Stimulated activated CD4-positive, alpha-beta T cell treated with anti-CD3 and anti-CD28 coated beads, Interleukin-4, amount 100 ng/mL, for 4 hours (primary cell): ENCODE measurements at places on chromosomes 6 and 20.

- DNase-seq = no peak
Measured at GRCh38 chr20:13147971-13148370, 73.1 kb upstream of the ISM1 start.

GRCh38 chr6:101108286-101108685, 227.2 kb upstream of the ASCC3 start:
- DNase-seq = no peak

DNA sequence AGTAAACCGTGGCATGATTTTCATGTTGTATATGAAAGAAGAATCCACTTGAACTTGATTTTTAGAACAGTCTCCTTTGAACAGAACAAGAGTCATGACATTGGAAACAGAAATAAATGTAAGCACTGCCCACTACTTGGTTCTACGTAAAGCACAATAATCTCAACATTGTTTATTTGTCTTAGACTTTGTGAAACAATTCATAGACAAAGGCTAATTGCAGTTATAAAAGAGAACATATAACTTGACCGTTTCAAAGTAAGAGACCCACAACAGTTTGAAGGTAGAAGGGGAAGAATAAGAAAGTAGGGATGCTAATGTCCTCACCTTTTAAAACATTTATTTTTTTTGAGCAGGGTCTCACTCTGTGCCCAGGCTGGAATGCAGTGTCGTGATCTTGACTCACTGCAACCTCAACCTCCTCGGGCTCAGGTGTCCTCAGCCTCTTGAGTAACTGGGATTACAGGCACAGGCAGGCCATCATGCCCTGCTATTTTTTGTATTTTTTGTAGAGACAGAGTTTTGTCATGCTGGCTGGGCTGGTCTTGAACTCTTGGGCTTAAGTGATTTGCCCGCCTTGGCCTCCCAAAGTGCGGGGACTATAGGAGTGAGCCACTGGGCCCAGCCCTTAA, 71.1 kb downstream of the POPDC3 start:
- no peak for DNase-seq

DNA sequence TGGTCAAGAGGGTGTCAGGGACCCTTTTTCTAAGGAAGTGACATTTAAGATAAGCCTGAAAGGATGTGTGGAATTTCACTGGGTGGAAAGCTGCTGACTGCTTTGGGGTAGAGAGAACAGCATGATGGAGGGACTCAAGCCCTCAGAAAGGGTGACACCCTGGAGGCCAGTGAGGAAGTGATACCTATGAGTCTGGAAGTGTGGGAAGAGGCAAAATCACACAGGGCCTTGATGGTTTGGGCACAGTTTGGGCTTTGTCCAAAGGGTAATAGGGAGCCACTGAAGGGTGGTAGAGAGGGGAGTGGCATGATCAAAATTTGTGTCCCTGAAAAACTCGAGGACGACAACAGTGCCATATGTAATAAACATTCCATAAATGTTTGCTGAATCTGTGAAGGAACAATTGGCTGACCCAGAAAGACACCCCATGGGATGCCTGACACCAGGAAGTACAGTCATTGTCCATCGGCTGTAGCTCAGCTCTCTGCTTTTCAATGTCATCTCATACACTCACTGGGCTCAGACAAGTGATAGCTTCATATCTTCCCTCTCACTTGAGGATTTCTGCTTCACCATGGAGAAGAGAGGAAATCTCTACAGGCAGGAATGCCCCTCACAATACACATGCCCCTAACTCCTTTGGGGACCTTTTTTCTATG, 21.3 kb downstream of the CASS4 start:
- no peak for DNase-seq

- no peak for DNase-seq
Measured at GRCh38 chr6:112710710-112711109, 363.6 kb downstream of the RFPL4B start.

- no peak for DNase-seq
Measured at GRCh38 chr20:13111249-13111911, 102.6 kb downstream of the SPTLC3 start.

- no peak for DNase-seq
Measured at GRCh38 chr6:159933077-159933476, 35.8 kb upstream of the IGF2R start.

DNA sequence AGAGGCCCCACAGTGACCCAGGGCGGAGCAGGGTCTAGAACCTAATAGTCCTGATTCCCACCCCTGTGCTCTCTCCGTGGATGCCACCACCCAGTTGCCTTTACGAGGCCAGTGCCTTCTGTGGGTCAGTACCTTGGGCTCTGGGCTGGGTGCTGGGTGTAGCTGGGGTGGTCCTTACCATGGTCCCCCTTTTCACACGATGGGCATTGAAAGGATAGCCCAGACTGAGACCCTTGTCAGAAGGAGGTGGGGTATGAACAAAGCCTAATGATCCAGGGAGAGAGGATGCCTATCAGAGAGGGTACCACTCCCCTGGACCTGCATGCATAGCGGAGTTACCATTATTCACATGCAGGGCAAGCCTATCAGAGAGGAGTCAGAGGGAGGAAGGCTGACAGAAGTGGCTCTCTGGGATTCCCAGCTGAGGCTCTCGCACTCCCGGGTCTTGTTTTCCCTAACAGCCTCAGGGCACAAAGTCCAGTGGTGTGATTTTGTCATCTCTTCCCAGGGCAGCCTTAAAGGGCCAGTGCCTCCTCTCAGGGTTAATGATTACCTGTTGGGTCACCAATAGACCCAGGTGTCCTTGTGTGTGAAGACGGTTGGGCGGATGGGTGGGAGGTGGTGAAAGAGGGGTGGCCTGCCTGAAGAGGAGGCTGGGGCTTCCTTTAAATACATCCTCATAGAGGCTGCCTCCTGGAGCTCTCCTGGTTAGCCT, 36.2 kb downstream of the VEGFA start:
- DNase-seq = no peak

DNA sequence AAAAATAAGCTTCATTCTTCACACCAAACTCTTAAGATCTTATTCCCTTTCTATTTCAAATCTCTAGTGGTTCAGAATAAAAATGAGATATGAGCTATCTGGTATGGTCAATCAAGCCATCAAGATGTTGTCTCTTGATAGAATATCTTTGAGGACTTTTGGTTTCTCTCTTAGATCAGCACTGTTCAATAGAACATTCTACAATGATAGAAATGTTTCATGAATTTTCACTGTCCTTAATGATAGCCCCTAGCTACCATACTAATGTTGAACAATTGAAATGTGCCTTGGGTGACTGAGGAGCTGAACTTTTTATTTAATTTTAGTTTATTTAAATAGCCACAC, 24.1 kb upstream of the HINT3 start:
- DNase-seq = no peak

DNA sequence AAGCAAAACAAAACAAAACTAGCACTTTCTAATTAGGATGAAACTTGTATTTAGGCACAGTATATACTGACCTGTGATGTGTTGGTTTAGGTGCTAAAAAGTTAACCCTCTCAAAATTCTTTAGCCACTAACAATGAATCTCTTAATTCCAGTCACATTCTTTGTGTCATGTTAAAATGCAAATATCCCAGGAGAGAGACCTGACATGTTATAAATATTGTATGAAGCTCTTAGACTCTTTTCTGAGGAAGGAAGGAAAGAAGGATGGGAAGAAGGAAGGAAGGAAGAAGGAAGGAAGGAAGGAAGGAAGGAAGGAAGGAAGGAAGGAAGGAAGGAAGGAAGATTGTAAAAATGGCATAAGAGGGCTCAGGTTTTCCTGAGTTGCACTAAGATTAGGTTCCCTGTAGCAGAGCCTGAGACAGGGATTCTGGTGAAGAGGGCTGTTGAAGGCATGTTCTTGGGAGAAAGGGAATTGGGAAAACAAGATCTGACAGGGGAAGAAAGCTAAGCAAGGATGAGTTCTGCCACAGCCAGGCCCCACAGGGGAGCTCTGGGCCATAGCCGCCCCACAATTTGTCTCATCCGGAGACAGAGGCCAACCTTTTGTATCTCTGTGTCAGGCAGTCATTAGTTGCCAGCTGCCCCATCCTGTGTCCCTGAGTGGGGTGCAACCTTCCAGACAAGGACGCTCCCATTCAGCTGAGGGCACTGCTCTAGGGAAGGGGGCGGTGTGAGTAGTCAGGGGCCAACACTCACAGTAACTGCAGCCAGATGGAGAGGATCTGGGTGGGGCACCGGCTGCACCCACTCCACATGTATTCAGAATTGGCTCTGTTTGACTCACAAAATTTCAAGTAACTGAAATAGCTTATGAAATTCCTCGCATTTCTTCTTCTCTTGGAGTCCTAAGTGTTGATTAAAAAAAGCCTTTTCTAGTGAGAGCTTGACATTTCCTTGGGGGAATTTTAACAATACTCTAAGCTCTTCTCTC, 189.3 kb upstream of the ARG1 start:
- no peak for DNase-seq

DNA sequence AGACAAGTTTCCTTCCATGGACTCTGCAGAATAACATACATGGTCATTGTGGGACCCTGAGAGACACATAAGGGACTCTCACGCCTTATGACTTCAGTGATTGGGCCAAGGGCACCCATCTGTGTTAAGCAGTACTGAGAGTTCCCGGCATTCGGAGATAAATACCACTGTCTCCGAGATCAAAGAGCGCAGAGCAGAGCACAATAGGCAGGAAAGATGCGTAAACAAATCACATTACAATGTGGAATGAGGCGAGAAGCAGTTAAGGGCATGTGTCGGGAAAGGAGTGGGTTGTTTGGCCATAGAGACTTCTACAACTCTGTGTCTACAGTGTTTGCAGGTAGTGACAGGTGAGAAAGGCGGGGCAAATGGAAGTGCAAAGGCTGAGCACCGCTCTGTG, 57.6 kb downstream of the NRSN1 start:
- no peak for DNase-seq

DNA sequence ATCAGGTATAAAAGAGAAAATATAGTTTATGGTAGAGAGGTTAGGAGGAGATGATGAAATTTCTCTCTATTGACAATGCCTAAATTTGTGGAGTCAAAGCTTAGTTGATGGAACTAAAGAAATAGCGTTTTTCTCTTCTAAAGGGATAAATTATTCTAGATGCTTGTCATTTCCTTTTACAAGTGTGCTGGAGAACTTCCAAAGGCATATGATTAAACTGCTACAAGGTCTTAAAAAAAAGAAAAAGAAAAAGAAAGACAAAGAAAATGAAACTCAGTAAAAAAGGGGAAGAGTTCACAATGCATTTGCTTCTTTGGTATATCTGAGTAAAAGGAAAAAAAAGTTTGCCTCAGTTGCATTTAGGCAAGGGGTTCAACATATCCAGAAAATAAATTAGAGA, 499.8 kb upstream of the PTCHD4 start:
- DNase-seq = no peak
